ENCODE measurements at places on chromosomes 13 and 19.
A peak's percentile ranks its signal among the peaks of the same experiment; 100 is the strongest.

DNA sequence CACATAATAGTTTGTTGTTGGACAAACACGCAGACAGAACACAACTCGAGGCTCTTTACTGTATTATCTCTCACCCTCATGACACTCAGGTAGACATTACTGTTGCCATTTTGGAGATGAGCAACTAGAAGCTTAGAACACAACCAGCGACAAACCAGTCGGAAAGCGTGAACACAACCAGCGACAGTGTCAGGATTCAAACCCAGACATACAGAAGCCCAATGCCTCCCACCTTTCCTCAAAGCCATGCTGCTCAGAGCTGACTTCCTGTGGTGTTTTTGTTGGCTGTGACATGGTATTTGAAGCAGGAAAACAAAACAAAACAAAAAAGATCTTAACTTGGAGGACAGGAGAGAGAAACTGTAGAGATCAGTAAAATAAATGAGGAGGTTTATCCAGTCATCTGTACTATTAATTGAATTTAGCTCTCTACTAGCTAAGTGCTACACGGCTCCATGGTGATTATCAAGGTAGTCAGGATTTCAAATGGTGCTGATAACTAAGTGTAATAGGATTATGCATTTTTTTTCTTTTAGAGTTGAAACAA lies 92.1 kb downstream of the STARD13 start:
- no peak for DNase-seq

- peak; percentile 29 for DNase-seq
Observed at GRCh38 chr13:77918391-77919245, at the start of gene EDNRB. Gene EDNRB (minus strand): TSS chr13:77918831. CDS start chr13:77918573, 258 bp downstream.

GRCh38 chr19:48006762-48007161 lies 12.3 kb downstream of the ELSPBP1 start:
- DNase-seq: no peak

DNA sequence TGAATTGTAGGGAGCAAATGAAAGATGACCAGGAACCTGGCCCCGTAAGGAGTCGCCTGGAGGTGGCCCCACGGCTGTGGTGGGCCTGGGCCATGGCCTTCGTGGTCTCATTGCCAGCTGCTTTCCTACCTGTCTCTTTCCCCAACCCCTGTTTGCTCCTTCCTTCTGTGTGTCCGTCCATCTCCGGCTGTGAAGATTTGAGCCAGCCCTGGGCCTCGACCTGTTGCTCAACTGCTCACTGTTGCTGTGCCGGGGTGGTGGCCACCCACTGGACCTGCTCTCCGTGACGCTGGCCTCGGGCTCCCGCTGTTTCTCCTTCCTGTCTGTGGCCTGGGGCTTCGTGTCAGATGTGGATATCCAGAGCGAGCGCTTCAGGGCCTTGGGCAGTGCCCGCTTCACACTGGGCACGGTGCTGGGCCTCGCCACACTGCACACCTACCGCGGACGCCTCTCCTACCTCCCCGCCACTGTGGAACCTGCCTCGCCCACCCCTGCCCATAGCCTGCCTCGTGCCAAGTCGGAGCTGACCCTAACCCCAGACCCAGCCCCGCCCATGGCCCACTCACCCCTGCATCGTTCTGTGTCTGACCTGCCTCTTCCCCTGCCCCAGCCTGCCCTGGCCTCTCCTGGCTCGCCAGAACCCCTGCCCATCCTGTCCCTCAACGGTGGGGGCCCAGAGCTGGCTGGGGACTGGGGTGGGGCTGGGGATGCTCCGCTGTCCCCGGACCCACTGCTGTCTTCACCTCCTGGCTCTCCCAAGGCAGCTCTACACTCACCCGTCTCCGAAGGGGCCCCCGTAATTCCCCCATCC lies 8.5 kb downstream of the DBP start:
- DNase-seq: no peak

DNA sequence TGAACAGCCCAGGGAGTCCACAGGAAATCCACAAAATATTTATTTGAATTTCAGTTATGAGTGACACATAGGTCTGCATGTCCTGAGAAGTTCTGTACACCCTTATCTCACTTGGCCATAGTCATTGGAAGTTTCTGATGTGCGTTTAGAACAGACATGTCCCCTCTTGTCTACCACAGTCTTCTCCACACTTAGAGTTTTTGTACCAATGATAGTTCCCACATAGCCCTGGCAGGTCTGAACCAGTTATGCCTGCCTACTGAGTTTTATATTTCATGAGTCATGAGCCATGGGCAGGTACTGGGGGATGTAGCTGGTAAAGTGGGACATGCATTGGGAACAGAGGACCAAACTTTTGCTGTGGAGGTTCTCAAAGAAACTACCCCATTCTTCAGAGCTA lies 11.3 kb downstream of the ZNF132 start:
- DNase-seq: no peak

DNA sequence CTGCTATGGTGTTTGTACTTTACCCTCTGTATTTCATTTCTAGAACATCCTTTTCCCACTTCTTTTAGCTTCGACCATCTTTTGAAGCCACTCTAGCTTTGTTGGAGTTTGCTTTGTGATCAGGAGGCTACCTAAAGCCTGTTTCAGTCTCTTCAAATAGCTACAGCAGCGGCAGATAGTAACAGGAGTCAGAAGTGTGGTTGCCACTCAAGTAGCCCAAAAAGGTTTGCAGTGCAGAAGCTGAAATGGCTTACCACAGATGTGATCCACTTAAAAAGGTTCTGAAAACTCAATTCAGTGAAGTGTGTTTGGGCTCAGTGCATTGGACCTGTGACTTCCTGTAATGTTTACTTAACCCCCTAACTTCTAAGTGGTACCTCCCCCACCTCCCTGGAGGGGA lies 26.2 kb downstream of the WASF3 start:
- no peak for DNase-seq

- no peak for DNase-seq
Observed at GRCh38 chr13:84812078-84812477, 929.8 kb upstream of the SLITRK1 start.

DNA sequence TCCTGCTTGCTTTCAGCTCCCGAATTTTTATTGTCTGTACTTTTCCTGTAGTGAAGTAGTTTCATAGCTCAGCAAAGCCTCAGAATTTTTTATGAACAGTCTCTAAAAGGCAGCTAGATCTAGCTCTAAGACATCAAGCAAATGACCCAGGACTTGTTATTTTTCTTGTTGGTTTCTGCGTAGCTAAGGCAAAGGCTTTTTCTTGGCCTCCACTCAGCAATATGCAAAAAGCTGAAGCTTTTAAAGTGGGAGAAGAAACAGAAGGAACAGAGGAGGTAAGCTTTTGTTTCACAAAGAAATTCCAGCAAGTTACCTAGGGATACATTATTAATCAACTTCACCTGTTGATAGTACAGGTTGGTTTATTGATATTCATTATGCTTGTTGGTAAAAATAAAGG lies 235.9 kb downstream of the PCDH20 start:
- DNase-seq: no peak

GRCh38 chr19:55585658-55586339 lies 5.2 kb upstream of the ZNF579 start:
- DNase-seq: no peak

- DNase-seq: no peak
Observed at GRCh38 chr19:51107406-51108065, 673 bp downstream of the CTU1 start.

- DNase-seq: no peak
Observed at GRCh38 chr19:58562122-58563033, 4.0 kb upstream of the UBE2M start.

DNA sequence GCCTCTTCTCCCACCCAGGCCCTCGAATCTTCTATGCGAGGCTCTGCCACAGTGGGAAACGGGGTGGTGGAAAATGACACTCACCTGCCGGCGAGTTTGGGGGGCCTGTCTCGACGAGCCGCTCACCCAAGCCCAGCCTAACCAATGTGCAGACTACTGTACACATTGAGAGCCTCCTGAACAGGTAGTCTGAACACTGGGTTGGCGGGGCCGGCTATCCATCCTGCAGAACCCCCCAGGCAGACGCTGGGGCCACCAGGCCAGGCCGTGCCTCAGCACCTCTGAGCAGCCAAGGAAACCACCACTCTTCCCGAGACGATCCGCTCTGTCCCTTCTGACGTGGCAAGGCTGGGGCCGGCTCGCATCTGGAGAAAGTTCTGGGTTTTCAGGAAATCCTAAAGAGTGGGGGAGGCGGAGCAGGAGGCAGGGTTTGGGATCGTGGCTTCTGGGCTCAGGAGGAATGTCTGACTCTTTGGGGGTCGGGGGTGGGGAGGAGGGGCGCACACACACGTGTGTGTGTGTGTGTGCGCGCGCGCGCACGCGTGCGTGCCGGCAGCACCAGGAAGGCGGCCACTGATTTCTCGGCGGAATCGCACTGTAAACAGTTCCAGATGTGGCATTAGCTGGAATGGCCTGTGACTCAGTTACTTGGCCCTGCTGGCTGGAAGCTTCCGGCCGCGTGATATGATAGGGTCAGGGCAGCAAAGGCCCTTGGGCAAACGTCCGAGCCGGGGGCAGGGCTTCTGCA lies 18.5 kb downstream of the TMED1 start:
- no peak for DNase-seq

- no peak for DNase-seq
Observed at GRCh38 chr19:43470288-43470687, 4.9 kb upstream of the LYPD3 start.

GRCh38 chr13:71522941-71523526 lies 344.0 kb downstream of the DACH1 start:
- no peak for DNase-seq

GRCh38 chr19:21022996-21023395 lies 2.5 kb downstream of the ZNF430 start:
- peak; percentile 87 for DNase-seq

DNA sequence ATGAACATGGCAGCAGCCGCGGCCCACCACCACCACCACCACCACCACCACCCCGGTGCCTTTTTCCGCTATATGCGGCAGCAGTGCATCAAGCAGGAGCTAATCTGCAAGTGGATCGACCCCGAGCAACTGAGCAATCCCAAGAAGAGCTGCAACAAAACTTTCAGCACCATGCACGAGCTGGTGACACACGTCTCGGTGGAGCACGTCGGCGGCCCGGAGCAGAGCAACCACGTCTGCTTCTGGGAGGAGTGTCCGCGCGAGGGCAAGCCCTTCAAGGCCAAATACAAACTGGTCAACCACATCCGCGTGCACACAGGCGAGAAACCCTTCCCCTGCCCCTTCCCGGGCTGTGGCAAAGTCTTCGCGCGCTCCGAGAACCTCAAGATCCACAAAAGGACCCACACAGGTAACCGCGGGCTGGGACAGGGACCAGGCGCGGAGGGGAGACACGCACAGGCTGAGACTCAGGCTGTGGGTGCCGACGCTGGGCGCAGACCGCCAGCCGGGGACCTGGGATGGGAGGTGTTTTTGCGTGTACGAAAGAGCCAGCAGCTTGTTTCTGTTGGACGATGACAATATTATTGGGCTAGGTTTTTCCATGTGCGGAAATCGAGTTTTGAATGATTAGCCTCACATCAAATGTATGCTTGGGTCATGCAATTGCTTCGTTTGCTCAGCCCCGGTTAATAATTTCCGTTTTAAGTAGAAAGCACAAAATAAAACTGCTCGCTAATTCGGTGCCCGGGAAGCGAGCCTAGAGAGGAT lies 1.3 kb downstream of the ZIC2 start:
- DNase-seq: no peak

DNA sequence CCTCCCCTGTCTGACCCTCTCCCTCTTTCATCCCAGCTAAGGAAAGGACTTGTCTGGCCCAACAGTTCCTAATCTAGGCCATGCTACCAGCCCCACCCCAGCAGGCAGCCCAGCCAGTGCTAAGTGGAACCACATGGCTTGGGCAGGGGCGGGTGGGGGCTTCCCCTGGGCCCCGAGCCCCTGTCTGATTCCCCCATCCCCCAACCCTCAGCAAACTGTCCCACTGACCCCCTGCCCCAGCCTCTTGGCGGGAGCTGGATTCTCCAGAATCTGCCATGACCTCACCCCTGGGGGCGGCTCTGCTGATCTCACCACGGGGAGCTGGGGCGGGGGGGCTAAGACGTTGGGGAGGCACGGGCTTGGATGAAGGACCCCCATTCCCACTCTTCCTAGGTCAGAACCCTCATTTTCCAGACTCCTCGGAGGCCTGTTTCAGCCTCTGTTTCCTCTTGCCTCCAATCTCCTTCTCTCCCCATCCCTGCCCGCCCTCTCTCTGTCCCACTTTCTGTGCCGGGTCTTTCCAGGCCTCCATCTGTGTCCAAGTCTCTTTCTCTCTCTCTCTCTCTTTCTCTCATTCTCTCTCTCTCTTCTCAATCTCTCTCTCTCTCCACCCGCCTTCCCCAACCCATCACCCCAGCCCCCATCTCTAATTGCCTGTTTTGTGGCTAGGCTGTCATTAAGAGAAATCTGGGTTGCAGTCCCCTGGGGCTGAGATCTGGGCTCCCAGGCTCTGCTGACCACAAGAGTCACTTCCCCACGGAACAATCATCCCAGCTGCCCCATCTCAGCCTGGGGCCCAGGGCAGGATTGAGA lies 2.7 kb downstream of the COL5A3 start:
- DNase-seq: no peak

GRCh38 chr13:110337247-110337646 lies 30.2 kb downstream of the COL4A2 start:
- DNase-seq: no peak

DNA sequence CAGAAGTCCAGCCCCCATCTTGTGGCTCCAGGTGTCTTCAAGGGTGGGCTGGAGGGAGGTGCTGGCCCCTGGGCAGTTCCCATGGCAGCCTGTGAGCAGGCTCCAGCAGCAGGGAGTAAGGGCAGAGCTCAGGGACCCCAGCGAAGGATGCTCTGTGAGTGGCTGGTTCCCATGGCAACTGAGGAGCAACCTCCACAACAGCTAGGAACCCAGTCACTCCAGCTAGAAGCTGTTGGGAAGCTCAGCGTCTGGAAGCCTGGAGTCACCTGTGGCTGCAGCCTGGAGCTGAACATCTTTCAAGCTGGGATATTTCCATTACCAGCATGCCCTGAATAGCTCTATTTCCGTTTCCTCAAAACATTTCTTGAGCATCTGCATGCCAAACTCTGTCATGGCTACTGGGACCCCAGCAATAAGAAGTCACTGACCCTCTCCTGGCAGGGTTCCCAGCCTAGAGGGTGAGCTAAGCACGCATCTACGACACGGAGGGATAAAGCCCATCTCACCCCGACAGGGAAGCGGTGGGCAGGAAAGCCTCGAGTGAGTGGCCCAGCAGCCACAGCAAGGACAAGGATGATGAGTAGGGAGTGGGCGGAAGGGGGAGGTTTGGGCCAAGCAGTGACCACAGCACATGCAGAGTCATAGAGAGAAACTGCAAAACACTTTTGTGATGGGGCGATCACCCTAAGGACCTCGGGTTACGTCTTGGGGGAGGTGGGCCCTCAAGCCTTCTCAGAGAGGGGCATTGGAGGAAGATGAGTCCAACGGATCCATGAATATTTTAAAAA lies 52.6 kb downstream of the ALOX5AP start:
- peak; percentile 80 for DNase-seq

DNA sequence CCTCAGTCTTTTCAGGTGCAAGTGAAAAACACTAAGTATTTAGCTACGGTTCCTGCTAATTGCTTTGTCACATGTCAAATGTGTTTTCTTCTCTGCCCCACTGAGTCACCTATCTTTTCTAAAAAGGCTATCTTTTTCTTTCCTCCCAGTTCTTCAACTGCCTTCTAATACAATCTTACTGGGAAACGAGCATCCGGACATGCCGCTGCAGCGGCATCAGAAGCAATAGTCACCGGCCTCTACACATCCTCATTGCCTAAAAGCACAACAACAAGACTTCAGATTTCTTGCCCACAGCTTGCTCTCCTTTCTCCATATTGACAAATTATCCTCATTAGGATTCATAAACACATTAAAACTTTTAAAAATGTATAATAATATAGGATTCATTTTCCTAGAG lies 1.2 kb downstream of the PCDH9 start:
- DNase-seq: no peak

- no peak for DNase-seq
Observed at GRCh38 chr19:36093146-36093662, 17.7 kb upstream of the OVOL3 start.

GRCh38 chr13:33767140-33767539 lies 50.8 kb upstream of the RFC3 start:
- no peak for DNase-seq

Data from inflammatory macrophage treated with lipopolysaccharide for 4 hours (primary cell).